Left cardiac atrium (tissue), 4 donors: ENCODE measurements at places on chromosomes 16 and 17.

- no peak for DNase-seq
Observed at GRCh38 chr17:36720131-36720530, 118.7 kb downstream of the MRM1 start.

DNA sequence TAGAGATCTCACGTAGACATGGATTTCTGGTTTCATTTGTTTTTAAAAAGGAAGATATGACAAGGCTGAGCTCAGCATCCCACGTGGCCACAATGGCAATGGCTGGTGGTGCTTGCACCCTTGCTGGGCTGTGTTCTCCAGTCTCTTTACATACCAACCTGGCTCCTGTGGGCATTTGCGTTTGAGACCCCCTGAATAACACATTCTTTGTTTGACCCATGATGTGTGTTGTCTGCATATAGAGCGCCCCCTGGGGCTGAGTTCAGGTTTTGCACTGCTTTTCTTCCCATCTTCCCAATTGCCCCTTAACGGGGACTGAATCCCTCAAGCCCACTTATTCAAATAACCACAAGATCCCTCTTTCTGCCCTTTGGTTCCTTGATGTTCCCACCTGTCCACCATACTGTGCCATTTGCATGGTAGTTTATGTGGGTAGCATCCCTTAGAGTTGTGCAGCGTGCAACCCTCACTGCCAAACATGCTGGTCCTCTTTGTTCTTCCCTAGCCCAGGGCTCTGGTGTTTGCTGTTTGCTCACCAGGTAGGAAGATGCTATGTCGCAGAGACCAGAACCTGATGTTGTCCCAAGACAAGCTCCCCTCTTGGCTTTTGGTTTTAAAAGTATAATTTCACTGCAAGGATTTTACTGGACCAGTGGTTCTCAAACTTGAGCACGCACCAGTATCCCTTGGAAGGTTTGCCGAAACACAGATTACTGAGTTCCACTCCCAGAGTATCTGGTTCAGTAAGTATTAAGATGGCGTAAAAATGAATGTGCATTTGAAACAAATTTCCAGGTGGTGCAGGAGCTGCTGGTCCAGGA is 38.5 kb upstream of the NKD1 start:
- DNase-seq = no peak

GRCh38 chr17:75758131-75758905 is 6.7 kb downstream of the GALK1 start:
- no peak for DNase-seq

DNA sequence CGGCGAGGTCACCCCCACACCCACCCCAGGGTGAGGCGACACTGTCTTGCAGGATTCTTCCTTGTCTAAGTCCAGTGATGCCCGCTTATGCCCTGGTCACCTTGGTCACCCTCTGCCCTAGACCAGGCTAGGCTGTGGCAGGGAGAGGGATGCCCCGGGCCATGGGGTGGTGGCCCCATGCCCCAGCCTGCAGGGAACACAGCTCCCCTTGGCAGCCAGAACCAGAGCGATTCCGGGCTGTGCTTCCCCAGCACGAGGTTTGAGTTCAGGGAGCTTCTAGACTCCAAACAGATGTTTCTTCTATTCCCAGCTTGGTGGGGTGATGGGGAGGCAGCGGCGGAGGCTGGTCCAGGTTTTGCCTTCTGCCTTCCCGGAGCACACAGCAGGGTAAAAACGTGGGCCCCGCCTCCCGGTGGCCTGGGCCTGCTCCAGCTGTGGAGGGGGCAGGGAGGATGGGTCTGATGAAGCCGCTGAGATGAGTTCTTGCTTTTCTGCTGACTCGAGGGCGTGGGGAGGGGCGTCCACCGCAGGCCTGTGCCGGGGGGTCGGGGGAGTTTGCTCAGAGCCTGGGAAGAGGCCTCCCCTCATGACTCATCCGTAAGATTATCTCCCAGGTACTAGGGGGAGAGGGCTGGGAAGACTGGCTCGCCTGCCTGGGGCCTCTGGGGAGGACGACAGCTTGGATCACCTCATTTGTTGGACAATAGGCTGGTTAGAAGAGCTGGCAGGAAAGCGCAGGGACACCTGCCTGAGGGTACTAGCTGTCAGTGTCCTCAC is 15.4 kb downstream of the SMTNL2 start:
- peak; percentile 65 for DNase-seq

GRCh38 chr17:72706396-72706981 is 386.0 kb downstream of the SLC39A11 start:
- DNase-seq = no peak

DNA sequence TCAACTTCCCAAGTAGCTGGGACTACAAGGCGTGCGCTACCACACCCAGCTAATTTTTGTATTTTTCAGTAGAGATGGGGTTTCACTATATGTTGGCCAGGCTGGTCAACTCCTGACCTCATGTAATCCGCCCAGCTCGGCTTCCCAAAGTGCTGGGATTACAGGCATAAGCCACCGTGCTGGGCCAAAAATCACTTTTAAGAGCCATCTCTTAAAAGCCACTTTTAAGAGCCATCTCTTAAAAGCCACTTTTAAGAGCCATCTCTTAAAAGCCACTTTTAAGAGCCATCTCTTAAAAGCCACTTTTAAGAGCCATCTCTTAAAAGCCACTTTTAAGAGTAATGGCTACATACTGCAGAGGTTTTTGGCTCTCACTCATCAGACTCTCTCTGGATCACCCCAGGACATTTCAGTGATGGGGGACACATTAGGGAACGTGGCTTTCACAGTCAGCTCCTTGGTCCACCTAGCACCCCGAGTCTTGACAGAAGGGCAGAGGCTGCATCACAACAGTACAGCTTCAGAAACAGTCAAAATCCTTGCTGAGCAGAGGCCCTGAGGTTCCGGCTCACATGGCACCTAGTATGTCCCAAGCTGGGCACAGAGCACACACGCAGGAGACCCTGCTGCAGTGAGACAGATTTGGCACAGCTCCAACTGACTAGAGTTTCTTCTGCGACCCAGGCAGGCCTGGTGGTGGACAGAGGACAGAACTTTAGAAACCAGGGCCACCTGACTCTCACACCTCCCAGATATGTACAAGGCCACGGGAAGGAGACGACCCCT is 23.6 kb downstream of the RANBP10 start:
- no peak for DNase-seq

GRCh38 chr17:33220036-33220435 is 73.1 kb downstream of the ASIC2 start:
- DNase-seq = no peak

DNA sequence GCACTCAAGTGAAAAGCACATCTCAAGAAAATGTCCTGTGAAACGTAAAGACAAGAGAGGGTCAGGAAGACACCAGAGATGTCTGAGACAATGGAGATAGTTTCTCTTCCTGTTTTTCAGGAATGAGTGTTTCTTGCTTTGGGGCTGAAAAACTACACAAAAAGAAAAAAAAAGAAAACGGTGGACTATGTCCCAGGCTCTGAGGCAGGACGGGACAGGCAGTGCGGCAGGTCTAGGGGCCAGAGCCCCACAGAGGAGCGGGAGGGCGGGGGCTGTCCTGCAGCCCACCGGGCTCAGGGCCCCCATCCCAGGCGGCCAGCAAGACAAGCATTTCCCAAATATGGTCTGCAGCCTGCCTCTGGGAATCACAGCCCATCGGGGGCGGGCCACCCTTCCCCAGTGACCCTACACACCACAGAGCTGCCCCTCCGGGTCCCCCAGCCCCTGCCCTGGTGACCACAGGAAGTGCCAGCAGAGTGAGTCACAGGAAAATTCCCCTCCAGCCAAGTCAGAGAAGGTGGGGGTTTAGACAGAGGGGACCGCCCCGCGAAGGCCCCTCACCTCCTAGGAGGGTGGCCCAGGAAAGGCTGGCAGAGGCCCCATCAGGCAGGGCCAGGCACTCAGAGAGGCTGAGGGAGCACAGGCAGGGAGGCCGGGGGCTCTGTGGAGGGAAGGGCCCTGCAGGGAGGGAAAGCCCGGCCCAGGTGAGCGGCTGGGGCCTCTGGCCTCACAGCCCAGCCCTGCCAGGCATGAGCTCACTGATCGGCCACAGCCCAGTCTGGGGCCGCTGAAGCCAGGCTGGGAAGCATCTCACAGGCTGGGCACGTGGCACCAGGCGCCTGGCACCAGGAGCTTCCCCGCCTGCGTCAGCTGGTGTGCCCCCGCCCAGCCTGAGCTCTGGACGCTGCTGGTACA is 6.3 kb downstream of the BCAR1 start:
- DNase-seq = peak; percentile 89

- DNase-seq = no peak
Observed at GRCh38 chr17:43584666-43585102, 38.5 kb upstream of the ETV4 start.

- DNase-seq = no peak
Observed at GRCh38 chr16:15034266-15035162, 21.4 kb downstream of the NTAN1 start.

DNA sequence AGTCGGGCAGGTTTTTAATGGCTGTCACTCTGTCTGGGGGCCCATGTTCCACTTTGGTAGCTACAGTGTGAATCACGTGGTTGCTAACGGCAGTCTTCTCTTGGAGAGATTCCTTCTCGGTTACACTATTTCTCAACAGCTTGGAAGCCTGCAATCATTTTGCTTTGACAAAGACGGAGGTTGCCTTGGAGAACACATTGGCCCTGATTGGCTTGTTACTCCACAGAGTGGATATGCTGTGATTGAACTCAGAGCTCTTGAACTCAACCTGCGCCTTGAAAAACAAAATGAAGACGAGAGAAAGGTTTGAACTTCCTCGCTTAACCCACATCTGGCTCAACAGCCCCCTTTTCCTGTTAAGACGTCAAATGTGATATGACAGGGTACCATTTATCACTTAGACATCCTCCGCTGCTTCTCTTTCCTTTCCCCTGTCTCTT is 218.9 kb downstream of the MAF start:
- DNase-seq = no peak

DNA sequence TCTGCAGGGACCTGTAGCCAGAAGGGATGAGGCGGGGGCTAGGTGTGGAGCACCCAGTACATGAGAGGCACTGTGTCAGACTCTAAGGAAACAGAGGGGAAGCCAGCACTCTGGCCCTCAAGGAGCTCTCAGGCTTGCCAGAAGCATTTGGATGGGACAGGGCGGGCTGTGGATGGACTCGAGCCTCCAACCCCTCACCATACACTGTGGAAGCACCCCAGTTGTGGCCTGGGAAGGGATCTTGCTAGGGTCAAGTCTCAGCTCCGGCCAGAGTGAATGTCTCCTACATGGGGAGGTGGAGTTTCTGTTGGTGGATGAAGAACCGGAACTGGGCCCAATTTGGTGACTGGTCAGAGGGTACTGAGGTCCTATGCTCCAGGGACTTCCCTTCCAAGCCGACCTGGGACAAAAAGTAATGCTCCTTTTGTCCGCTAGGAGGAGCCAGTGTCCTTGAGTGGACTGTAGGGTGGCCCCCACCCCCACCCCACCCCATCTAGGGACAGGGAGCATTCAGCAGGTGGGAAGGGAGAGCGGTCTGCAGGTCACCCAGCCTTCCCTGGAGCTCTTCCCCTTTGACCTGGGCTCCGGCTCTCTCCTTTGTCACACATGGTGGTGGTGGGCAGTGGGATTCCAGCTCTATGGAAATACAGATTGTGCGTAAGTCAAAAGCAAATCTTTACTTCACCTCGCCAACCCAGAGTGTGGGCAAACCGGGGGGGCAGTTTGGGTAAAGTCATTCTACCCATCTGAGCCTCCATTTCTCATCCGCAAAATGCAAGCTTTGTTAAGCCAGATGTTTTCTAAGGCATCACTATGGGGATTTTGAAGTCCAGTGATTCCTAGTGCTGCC is 20.4 kb upstream of the PHB1 start:
- peak; percentile 50 for DNase-seq

GRCh38 chr17:17367931-17368330 is 64.8 kb downstream of the NT5M start:
- DNase-seq = no peak

DNA sequence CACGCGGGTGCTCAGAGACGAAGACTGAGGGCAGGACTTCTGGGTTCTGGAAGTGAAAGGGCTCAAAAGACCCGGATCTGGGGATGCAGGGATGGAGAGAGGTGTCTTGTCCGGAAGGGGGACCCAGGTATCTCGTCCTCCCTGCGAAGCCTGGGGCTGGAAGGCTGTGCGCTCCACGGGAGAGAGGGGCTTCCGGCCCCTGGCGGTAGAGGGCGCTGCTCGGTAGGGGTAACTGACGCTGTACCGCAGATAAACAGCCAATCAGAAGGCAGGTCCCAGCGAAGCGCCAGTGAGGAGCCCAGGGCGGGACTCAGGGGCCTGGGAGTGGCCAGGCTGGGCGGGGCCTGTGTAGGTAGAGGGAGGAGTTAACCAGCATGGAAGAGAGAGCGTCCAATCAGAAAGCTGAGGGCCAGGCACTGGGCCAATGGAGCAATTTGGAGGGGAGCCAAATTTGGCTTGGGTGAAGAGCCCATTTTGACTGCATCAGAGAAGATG is 804 bp downstream of the TGFB1I1 start:
- DNase-seq = peak; percentile 93

DNA sequence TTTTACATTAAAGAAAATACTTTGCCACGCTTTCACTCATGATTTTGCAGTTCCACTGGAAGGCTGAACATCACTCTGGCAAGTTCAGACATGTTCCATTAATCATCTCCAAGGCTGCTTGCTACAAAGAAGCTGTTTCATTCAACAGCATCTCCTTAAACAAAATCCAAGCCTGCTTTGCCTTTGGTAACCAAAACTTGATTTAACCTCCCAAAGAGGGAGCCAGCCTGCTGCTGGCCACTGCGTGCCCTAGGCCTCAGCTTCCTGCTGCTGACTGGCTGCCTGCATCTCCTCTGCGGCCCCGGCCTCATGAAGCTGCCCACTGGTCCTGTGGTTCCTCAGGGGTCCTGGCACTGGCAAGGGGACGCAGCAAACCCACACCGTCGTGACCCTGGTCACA is 31.8 kb downstream of the ANKRD11 start:
- no peak for DNase-seq

- DNase-seq = no peak
Observed at GRCh38 chr16:84408314-84408690, 40.0 kb downstream of the ATP2C2 start.

- DNase-seq = no peak
Observed at GRCh38 chr16:11152677-11153331, 103.2 kb downstream of the SOCS1 start.

DNA sequence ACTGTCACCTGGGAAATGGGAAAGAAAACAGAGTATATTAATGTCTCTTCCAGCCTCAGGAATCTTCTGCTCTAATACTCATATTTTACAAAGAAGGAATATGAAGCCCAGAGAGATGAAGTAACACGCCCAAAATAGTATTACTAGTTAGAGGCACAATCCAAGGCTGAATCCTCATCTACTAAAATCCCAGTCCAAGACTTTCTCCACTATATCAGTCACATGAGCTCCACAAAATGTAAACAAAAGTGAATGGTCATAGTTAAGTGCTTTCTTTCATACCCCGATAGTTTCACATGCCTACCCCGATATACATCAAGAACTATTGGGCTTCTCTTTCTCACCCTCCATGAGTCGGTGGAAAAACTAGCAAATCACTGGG is 965 bp downstream of the INTS2 start:
- DNase-seq = no peak

DNA sequence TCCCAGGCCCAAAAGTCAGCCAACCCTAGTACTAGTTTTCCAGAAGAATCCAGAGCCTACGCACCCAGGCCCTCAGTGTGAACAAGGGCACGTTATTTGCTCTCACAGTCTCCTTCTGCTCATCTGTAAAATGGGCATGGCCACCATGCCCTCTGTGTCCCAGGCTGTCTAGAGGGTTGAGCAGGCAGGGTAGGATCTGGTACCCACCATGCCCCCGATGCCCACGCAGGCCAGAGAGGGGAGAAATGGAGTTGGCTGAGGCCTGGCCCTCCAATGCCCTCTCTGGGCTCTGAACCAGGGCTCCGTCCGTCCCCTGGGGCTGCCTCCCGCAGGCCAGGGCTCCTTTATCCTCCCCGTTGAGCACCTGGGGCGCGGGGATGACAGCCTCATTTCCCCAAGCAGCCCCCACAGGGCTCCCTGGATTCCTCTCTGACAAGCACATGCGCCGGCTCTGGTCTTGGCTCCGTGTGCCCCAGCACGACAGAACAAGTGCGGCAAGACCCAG is 9.1 kb upstream of the BAHCC1 start:
- no peak for DNase-seq
